ENCODE measurements at places on chromosomes 3 and 15.

GRCh38 chr15:71800835-71801745 is 9.3 kb upstream of the NR2E3 start:
- DNase-seq = no peak

GRCh38 chr3:122948408-122948807 is 79.2 kb downstream of the SEMA5B start:
- DNase-seq = no peak

- no peak for DNase-seq
These were observed 13.3 kb downstream of the PLXNB1 start for GRCh38 chr3:48416546-48416945.

DNA sequence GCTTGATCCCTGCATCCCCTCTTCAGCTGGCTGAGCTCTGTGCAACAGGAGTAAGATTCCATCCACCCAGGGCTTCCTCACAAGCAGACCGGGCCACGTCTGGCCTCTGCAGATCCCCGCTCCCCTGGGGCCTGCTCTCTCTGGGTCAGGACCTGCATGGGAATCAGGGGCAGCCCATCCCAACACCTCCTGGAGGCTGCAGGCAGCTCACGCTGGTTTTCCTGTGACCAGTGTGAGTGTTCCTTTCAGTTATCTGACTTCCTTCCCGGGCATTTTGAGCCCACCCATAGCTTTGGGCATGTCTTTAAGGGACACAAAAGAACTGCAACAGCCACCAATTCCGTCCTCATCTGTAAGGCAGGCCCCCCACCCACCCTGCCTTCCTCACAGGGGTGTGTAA is 16.3 kb downstream of the NUP210 start:
- no peak for DNase-seq

- DNase-seq = no peak
These were observed 3.2 kb downstream of the CD276 start for GRCh38 chr15:73687351-73687750.

- no peak for DNase-seq
These were observed 549 bp downstream of the TRH start for GRCh38 chr3:129974833-129975704.

- no peak for DNase-seq
These were observed 1.1 kb downstream of the ARMC8 start for GRCh38 chr3:138188013-138188730.

DNA sequence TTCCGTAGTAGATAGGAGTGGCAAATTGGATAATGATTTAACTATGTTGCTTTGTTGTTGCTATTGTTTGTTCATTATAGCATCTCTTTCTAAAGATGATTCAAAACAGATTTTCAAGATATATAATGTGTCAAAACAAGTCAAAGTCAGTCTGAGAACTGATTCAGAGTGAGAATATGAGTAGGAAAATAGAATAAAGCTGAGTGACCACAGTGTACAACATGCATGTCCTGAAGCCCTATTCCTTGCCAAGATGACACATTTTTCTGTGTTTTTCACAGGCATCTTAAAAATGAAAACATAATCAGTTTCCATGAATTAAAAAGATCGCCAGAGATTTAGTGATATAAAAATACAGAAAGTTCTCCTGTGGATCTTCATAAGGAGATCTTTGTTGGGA is 57.0 kb upstream of the THRB start:
- no peak for DNase-seq

DNA sequence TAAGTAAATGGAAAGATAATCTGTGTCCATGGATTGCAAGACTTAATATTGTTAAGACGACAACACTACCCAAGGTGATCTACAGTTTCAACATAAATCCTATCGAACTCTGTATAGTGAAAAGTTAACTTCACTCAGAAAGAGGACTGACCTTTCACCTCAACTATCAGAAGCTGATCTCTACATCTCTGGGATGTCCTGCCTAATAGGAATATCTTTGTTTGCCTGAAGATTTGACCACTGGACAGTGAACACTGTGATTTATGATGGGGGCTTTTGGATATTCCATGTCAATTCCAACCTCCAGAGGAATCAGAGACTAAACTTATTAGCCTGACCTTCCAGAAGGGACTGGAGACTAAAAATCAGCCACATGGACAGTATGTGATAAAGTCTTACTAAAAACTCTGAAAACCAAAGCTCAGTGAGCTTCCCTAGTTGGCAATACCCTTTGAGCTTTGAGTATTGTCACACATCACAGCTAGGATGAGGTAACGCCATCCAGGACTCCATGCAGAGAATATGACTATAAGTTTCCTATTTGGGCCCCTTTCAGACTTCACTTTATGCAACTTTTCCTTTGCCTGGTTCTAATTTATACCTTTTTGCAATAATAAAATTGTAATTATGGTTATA is 164.9 kb upstream of the SETMAR start:
- DNase-seq = no peak

DNA sequence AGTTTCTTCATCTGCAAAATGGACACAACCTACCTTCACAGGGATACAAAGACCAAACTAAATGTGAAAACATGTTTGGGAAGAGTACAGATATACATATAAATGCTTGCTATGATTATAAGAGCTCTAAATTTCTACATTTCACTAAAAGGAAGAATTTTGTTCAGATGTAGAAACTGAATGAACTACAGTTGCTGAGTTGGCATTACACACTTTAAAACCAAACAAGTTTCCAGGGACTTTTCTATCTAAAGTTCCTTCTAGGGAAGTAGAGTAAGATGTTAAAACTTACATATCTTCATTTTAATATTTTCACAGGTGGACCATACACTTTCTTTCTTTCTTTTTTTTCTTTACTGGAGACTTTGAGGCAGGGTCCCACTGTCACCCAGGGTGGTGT is 4.6 kb downstream of the AAGAB start:
- DNase-seq = no peak

Data from stimulated activated CD8-positive, alpha-beta memory T cell treated with anti-CD3 and anti-CD28 coated beads, Interleukin-7, amount 100 ng/mL, for 1 hour (primary cell).